ENCODE measurements at places on chromosomes 12 and 14.

DNA sequence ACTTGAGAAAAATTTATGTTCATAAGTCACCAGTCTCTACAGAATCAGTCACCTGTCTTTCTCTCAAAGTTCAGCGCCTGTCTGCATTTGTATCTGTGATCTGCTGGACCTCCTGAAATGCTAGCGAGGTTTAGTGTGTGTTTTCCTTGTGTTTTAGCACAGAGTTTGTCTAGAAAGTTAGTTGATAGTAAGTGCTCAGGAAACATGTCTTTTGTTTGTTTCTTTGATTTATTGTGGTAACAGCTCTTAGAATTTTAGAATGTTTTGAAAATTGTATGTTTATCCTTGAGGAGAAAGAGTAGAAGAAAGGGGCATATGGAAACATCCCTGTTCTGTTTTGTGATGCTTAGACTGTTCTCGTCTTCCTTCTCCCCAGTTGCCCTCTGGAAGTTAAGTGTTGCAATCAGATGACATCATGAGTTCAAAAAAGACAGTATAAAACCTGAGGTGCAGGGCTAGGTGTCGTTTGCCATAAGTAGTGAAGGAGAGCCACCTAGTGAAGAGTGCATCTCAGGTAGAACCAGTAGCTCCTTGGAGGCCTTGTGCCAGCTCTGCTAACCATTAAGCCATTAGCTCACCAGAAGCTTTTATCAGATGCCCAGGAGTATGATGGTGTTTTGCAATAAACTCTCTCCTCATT is 44.8 kb downstream of the FBXW8 start:
- DNase-seq, result no peak

- DNase-seq, result no peak
Observed at GRCh38 chr12:4552191-4552590, 9.8 kb upstream of the DYRK4 start.

- DNase-seq, result no peak
Observed at GRCh38 chr12:58443273-58443980, 476.9 kb downstream of the LRIG3 start.

DNA sequence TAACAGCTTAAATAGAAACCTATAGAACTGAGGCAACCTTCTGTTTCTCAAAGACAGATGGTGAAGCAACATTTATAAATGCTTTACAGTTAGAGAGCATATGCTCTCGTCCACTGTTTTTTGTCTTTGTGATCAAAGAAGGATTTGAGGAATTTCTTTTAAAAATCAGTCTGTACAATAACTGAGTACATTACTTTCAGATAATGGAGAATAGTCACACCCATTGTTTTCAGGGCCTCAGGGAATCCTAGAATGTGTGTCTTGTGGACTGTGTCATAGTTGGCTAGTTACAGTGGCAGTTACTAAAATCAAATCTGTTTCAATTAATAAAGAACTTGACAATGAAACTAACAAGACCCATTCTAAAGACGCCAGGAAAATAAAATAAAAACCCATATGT is 107.9 kb downstream of the PRKCH start:
- DNase-seq, result no peak

DNA sequence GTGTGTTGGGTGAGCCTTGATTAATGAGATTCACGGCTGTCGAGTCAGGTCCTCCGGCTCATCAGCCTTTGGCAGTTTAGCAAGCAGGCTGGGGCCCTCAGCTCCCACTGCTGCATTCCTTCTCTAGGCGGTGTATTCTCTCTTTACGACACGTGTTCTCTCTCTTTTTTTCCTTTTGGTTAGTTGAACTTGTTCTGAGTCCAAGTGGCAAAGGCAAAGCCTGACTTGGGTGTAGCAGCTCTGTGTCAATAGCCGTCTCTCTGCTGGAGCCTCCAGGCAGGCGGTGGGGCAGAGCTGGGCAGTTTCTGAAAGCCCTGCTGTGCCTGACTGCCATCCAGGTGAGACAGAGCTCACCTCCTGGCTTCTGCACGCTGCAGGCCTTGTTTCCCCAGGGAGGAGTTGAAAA is 46.6 kb downstream of the SUSD6 start:
- DNase-seq, result no peak

DNA sequence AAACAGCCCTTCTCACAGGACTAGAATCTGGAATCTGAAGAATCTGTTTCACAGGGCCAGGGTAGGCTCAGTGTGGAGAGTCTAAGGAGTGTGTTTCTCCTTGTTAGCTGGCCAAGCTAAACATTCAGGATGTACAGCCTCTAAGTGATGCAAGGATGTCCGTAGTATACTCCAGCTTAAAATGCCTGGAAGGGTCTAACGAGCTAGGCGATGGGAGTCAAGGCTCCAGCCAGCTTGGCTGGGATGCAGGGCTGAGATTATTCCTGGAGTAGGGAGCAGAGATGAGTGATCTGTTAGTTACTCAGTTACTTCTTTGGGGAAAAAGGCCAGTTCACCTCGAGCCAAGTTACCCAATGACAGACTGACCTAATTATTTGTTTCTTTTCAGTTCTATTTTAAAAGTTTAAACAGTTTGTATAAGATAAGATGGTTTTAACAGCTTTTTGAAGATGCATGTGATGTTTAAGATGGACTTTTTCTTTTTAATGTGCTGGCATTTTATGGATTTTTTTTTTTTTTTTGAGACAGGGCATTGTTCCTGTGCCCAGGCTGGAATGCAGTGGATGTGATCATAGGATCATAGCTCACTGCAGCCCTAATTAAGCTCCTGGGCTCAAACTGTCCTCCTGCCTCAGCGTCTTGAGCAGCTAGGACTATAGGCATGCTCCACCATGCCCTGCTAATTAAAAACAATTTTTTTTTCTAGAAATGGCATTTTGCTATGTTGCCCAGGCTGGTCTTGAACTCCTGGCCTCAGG is 41.1 kb downstream of the SYNE2 start:
- DNase-seq, result no peak

GRCh38 chr12:132061197-132061596 is 82.9 kb downstream of the DDX51 start:
- no peak for DNase-seq

DNA sequence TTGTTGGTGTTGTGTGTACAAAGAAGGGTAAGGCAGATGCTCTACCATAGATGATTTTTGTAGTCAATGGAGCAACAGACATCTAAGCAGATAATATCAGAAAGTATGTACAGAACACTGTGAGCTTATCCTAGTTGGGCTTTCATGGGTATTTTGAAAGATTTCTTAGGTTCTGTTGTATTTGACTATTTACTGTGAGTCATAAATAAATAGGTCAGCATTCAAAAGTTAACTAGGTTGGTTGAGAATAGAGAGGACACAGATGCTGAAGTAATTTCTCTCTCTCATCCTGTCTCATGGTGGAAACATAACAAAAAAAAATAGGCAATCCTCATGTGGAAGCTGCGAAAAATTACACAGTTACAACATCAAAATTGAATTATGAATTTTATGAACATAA is 413.5 kb downstream of the CCDC91 start:
- no peak for DNase-seq

DNA sequence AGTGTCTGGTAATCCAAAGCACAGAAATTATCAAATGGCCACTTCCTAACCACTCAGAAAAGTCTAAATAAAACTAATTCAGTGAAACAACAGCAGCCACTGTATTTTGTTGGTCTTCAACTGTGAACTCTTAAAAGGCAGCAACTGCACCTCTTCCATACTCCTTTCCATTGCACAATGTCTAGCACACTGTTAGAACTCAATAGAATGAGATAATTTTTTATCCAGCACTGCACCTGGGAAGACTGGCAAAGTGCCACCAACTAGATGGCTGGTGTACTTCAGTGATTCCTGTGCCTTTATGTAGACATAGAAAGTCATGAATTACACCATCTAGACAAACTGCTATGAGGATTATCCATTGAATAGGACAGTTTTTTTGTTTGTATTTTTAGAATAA is 26.2 kb downstream of the LGR5 start:
- no peak for DNase-seq

DNA sequence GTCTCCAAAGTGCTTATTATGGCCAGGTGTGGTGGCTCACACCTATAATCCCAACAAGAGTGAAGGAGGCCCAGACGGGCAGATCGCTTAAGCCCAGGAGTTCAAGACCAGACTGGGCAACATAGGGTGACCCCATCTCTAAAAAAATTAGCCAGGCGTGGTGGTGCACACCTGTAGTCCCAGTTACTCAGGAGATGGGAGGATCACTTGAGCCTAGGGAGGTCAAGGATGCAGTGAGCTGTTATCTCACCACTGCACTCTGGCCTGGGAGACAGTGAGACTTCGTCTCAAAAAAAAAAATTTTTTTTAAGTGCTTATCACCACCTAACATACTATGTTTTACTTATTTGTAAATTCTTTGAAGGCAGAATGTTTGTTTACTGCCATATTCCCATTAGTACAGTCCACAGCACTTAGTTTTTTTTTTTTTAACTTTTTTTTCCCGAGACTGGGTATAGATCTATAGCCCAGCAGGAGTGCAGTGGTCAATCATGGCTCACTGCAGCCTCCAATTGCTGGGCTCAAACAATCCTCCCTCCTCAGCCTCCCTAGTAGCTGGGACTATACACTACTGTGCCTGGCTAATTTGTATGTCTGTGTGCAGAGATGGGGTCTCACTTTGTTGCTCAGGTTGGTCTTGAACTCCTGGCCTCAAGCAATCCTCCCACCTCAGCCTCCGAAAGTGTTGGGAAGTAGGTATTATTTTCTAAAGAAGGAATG is 4.7 kb upstream of the KANSL2 start:
- DNase-seq, result no peak

DNA sequence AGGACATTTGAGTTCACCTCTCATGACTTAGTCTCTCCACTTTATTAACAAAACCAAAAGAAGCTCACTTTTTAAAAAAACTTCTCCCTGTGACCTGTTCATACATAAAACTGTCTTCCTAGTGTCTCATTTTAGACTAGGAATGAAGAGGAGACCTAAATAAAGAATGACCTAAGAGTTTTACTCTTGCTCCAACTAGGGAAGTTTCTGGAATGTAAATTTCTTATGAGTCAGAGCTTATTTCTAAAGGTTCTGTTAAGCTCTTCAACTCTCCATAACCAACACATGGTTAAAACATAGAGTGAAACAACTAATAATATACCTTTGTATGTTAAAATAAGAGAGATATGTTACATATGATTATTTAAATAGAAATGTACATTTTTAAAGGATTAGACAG is 369.8 kb downstream of the EMP1 start:
- no peak for DNase-seq

DNA sequence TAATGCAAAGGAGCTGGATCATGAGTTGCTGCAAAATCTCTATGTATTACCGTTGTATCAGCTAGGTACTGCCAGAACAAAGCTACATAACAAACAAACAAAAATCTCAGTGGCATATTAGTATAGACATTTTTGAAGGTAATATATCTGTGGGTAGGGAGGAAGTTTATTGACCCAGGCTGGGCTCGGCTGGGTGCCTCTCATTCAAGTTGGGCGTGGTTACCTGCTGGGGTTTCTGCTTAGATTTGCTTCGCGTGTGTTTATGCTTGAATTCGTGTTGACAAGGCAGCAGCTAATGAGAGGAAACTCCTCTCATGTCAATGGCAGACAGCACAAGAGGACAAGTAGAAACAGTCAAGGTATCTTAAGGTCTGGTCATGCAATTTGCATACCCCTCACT is 520.7 kb downstream of the SOX5 start:
- DNase-seq, result no peak

GRCh38 chr12:56955631-56956256 is 1.7 kb downstream of the RDH16 start:
- no peak for DNase-seq

GRCh38 chr14:68792678-68792978 is 239 bp downstream of the ZFP36L1 start:
- no peak for DNase-seq

- peak; percentile 7 for DNase-seq
Observed at GRCh38 chr12:101743724-101744472, 4.6 kb upstream of the SYCP3 start.

GRCh38 chr12:26937443-26937862 is 328 bp downstream of the INTS13 start:
- no peak for DNase-seq

DNA sequence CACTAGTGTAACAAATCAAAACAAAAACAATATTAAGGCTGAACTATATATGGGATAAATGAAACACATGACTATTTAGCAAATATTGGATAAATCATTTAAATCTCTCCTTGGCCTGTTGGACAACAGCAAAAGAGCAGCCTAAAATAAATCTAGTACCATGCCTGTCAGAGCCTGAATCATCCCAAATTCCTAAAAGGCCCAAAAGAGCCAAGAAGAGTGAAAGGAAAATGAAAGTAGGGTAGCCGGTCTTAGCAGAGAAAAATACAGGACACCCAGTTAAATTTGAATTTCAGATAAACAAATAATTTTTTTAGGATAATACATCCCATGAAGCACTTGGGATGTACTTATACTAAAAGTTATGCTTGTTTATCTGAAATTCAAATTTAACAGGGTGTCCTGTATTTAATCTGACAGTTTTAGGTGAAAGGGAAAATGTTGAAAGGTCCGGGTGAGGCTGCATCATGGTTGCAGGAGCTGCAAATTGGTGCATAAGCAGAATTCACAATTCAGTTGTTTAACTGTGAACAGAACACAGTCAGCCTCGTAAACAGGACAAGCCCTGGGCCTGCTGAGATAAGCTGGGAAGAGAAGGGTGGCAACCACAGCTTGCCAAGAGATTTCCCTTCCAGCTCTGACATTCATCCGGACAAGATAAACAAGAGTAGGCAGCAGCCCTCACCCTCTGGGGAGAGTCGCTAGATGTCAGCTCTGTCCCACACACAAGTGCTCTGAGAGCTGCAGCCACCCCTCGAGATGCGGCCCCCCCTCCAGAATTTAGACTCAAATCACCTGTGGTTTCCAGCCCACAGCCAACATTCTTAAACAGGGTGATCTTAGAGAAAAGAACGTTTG is 30.3 kb downstream of the DMAC2L start:
- no peak for DNase-seq
